NCI-H2029 (cell line): ENCODE measurements at places on chromosomes 6 and 20.

DNA sequence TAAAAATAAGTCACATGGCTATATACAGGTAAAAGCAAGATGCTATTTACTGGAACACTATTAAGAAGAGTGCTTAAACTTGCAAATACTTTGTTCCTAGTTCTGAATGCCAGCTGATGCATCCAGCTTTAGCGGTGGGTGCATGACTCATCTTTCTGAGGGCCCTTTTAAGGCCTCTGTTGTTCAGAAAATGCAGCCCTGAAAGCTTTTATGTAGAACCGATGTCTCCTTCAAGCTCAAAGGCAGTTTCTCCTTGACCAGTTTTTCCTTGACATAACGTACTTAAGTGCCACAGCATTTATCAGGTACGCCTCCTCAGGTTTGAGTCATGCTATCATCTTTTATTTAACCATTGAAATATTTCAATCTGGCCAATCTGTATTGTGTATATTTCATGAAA is 82.8 kb downstream of the MLIP start:
- DNase-seq, result no peak

DNA sequence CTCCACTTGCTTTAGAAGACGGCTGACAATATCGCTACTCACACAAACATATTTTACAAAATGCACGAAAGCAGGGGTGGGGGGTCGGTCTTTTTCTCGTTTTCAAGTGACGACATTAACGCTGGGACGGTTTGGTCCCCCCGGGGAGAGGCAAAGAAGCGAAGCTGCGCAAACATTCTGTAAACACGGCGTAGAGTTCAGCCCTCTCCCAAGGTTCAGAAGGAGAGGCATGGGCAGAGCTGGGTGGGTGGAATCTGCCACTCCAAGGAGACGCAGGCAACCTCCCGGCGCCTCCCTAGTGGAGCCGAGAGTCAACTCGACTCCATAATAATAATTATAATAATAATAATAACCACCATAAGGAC is 2.4 kb downstream of the NKX2-2 start:
- no peak for DNase-seq

DNA sequence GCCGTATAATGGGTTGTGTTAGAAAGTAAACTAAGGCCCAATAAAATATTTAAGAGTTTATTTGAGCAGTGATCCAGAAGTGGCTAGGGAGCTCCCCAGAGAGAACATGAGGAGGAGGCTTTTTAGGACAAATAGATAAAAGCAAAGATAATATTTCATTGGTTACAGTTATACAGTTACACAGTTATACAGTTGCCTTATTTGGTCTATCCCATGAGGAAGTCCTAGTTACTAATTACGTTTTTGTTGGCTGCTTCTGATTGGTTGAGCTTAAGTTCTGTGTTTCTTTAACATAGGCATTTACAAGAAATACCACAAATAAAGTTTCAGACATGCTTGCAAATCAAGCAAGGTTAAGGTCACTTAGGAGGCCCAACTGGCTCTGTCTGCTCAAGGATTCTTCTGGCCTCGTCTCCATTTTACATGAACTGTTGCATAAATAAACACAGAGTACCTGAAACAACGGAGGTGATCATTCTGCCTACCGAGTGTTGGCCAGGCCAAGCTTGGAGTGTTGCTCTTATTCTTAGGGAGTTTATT is 7.0 kb downstream of the UBD start:
- DNase-seq, result no peak

- DNase-seq, result no peak
These were observed 30.5 kb downstream of the PLCB1 start for GRCh38 chr20:8162610-8163009.

DNA sequence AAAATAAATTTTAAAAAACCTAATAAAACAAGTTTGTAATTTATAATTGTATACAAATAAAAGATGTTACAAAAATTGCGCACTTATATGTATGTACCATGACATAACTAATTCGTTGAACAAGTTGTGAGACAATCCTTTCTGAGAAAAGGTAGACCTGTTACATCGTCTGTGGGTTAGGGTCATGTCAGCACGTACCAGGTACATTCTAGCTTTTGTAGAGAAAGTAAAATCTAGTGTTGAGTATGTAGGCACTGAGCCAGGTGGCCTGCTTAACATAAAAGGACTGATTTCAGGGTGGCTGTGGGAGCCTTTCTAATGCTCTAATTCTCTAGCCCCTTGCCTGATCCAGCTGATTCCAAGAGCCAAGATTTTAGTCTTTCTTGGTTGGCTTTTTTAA is 10.4 kb downstream of the RPL7L1 start:
- peak; percentile 19 for DNase-seq

GRCh38 chr20:50333812-50334211 is 143.2 kb downstream of the CEBPB start:
- DNase-seq, result no peak

DNA sequence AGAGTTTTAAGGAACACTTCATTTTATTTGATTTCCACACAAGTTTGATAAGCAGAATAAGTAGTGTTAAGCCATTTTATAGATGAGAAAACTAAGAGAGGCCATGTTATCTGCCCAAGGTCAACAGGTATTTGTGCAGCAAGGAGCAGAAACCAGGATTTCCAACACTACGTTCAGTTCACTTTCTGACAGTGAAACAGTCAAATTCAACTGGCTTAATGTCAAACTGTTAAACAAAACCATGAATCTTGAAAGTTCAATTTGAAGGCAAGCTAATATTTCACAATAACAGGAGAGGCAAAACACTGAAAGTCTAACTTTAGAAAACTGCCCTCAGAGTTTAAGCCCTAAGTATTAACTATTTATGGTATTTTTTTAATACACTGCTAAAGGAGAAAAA is 32.6 kb downstream of the DTNBP1 start:
- DNase-seq, result no peak

DNA sequence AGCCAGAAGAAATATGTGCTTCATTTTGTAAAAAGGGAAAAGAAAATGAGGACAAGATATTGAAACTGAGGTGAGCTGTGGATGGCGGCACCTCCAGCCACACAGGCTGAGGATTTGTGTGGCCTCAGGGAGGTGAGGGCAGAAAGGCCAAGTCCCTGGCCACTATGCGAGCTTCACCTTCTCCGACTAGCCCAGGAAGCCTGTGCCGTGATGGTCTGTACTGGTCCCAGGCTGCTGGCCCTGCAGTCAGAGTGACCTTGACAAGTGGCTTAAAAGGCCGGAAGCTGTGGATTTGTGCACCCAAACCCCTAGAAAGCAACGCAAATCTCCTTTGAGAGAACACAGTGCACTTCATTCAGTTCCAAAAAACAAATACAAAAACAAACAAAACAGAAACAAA is 48.1 kb downstream of the WDR27 start:
- DNase-seq, result no peak

DNA sequence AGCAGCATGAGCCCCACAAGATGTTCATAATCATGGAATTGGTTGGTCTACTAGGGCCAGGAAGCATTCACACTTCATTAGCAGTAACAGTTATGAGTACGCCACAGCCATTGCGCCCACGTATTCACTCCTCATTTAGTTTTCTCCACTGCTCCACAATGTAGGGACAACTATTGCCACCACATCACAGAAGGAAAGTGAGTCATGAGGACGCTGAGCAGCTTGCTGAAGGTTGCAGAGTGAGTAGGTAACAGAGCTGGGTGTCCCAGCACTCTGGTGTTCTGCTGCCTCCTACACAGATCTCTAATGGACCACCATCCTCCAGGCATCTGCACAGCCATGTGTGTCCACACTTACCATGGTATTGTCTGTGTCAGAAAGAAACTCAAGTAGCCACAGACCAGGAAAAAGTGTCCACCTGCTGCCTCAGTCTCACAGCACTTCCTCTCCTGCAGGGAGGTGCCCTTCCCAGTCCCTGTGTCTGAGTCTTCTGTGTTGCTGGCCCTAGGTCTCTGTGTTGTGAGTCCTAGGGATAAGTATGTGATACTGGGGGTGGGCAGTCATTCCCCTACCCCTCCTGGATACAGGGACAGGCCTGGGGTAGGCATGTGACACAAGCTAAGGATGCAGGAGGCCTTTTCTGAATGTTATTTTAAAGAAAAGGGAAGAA is 103.9 kb downstream of the TTLL2 start:
- DNase-seq, result no peak

DNA sequence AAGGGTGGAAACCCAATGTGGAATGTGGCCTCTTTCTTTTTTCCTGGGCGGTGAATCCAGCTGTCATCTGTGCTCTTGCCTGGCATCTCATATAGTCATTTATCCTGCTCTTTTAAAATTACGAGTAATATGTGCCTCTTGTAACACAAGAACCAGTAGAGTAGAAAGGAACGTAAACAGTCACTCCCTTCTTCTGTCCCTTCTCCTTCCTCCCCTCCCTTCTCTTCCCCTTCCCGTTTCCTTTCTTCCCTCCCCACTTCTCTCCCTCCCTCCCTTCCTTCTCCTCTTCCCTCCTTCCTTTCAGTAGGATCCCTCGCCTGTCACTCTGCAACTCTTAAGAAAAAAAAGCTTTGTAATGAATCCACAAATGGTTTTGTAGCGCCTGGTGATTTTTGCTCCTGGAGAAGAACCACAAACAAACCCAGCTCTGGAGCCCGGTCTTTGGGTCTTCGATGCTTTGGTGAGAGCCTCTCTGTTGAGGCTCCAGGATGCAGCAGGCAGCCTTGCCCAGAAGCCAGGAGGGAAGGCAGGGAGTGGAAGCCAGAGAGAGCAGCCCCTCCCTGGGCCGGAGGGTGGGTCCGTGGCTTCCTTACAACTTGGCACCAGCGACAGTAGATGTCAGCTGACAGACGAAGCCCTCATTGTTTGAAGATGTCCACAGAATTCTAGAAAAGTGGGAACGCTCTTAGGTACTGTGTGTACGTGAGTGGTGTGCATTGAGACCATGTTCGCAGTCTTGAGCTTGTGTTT is 15.0 kb downstream of the DUSP22 start:
- no peak for DNase-seq

- peak; percentile 37 for DNase-seq
These were observed 12.4 kb upstream of the GTSF1L start for GRCh38 chr20:43739148-43739749.

GRCh38 chr6:168938546-168938945 is 315.1 kb downstream of the THBS2 start:
- no peak for DNase-seq

GRCh38 chr6:35341557-35341956 is 801 bp upstream of the PPARD start:
- DNase-seq, result no peak

GRCh38 chr6:135820340-135820739 is 31.2 kb upstream of the PDE7B start:
- no peak for DNase-seq

DNA sequence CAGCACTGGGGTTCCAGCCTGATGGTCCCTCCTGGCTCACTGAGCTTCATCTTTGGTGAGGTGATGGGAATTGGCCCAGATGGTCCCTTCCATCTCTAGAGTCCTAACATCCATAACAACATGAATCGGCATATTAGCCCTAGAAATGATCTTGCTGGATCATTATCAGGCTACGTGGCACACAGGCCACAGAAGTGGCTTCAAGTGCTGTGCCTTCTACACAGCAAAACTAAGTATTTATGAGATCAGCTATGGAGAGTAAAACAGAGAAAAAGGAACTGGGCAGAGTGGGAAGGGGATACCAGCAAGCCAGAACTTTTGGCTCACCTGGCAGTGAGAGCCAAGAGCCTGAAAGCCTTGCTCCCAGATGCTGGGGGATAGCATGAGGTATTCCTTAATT is 116.9 kb downstream of the TRERF1 start:
- no peak for DNase-seq

DNA sequence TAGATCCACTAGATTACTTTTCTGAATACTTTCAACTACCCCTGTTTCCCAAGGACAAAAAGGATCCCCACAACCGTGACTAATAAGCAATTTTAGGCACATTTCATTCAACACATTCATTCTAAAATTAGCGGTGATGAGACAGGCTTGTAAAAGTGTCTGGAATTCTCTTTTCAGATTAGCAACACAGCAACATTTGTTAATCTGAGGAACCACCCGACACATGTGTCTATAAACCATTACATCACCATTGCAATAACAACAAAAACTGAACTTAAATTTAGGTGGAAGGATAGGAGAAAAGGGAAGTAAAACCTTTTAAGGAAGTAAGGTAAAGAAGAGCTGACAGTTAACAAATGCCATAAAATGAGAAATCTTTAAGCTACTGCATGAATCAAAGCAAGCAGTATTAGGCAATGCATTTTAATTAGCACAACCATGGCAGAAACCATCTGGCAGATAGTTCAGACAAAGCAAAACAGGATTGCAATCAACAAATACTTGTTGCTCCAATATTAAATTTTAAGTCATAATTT is 49.1 kb downstream of the MAP3K7 start:
- no peak for DNase-seq

GRCh38 chr20:5056801-5057599 is 55.7 kb upstream of the SLC23A2 start:
- DNase-seq, result no peak

GRCh38 chr6:41581381-41581991 is 35.3 kb downstream of the FOXP4 start:
- DNase-seq, result no peak

DNA sequence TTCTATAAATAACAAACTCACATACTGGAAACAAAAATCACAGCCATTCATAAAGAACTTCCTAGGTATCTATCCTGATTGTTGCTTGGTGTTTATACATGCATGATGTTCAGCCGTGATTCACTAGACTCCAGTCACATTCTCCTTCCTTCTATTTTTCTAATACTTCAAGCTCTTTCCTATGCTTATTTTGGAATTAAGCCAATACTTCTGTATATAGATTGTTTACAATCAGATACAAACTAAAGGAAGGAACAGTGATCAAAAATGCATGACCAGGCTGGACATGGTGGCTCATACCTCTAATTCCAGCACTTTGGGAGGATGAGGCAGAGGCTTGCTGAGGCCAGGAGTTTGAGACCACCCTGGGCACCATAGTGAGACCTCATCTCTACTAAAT is 377.5 kb upstream of the IRAK1BP1 start:
- no peak for DNase-seq

DNA sequence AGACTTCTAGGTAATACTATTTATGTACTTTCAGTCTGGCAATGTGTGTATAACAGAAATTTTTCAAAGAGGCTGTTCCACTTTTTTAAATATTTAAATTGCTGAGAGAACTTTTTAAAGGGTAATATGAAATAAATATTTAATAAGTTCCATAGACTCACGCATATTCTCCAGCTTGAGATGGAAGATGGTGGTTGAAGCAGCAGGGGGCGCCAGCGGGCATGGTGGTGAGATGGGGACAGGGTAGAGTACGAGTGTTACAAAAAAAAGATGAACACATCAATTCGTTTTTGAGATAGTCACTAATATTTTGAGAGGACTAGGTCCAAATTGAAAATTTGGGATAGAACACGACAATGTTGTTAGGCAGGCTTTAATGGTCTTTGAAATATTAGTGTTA is 68.4 kb downstream of the RSPO3 start:
- no peak for DNase-seq

GRCh38 chr6:131949909-131950766 is 1.0 kb downstream of the CCN2 start:
- peak; percentile 33 for DNase-seq

- no peak for DNase-seq
These were observed 151.2 kb upstream of the TAB2 start for GRCh38 chr6:149166336-149166735.
